ENCODE measurements at places on chromosomes 1 and 21.

- DNase-seq = no peak
Measured at GRCh38 chr1:218407630-218408029, 62.5 kb downstream of the TGFB2 start.

DNA sequence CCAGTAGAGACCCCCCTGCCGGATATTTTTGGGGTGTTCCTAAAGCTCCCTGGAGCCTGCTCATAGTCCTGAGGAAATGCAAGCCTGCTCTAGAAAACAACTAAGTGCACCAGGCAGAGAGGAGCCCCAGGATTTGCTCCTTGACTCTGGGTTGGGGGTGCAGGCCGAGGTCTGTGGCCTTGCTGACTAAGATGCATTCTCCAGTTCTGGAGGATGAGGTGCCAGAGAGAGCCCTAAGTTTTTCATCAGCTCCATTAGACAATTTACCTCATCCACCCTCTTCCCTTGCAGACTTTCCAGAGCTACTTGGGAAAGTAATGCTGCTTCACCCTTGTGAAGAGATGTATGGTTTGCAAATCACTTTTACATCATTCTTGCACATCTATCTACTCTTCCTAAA, 9.1 kb downstream of the TUFT1 start:
- DNase-seq = no peak

GRCh38 chr1:207988326-207989165, 77.6 kb upstream of the CD34 start:
- no peak for DNase-seq

DNA sequence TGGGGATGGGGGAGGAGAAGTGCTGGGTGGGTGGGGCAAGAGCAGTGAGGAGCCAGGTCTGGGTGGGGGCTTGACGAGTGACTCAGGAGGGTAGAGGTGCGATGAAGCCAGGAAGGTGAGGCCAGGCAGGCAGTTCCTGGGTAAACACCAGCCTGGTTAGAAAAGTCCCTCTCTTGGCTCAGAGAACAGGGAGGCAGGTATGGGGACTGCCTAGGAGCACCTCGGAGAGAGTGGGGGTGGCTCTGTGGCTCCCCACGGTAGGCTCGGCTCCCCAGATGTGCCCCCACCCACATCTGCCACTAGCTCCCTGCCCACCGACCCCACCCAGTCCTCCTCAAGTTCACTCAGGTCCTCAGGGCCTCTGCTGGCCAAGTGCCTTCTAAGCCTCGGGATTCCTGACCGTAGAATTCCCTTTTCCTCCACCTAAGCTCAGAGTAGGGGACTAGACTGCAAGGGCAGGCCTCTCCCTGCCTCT, 1.2 kb downstream of the HSPG2 start:
- no peak for DNase-seq

- no peak for DNase-seq
Measured at GRCh38 chr1:156883919-156884318, 9.6 kb upstream of the PEAR1 start.

DNA sequence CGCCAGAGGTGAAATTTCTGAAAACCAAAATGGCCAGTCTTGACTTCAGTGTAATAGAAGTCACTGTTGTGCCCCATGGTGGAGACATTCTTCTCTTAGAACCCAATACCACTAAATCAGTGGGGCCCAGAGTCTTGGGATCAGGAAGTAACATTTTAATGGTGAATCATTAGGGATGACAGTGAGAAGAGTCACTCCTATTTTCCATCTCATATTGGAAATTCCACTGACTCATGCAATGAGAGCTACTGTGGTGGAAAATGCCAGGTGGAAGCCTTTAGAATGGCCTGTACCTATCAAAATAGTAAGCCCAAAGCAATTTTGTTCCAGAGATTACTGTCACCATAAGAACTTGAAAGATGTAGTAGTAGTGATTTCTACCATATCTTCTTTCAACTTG, 20.6 kb upstream of the PPM1J start:
- no peak for DNase-seq

DNA sequence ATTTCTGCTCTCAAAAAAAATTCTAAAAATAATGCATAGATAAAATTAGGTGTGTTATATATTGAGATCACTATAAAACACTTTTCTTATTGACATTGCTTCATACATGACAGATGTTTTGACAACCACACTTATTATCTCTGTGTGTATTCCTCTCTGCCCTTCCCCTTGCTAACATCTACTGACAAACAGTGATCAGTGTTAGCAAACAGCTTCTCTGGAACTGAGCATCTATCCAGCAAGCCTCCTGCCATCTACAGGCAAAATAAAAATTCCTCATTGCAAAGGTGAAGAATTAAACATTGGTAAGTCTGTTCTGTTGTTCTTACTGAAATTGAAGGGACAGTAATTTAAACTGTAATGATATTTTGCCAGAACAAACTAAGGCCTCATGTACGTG, 2153.9 kb downstream of the NCAM2 start:
- no peak for DNase-seq

- no peak for DNase-seq
Measured at GRCh38 chr1:1603671-1604373, 3.9 kb upstream of the FNDC10 start.

- no peak for DNase-seq
Measured at GRCh38 chr1:38585971-38586370, 273.6 kb downstream of the RRAGC start.

- DNase-seq = no peak
Measured at GRCh38 chr1:33168556-33169289, 13.1 kb downstream of the TRIM62 start.

- DNase-seq = no peak
Measured at GRCh38 chr21:32306021-32306780, 7.5 kb downstream of the MRAP start.

DNA sequence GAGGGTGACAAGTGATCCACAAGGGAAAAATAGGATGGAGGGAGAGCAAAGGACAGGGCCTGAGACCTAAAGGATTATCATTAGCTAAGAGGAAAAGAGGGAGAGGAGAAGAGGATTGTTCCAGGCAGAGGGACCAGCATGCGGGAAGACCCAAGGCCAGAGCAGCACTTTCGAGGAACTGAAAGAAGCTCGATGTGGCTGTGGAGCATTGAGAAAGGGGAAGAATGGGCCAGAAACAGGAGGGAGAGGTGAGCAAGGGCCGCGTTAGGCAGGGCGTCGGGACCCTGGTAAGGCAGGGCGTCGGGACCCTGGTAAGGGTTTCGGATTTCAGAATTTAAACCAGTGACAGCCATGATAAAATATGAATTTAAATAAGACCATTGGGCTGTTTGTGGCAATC, 22.8 kb upstream of the CSF1 start:
- DNase-seq = no peak

DNA sequence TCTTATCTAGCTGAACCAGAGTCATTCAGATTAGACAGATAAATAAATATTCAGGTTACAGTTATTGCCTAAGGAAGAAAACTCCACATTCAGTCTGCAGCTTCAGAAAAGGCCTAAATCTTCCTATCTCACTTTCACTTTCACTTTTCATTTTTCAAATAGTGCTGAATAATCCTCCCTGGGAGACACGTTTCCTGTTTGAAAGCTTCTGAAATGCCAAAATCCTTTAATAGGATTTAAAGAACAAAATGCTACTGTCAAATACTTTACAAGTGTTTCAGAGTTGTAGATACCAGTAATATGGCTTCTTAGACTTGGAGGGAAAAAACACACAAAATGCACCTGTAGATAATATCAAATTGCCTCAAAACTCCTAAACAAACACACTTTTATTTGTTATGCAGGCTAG, 3.9 kb downstream of the PSMB2 start:
- DNase-seq = no peak

GRCh38 chr1:86704972-86705664, 742 bp downstream of the SH3GLB1 start:
- peak; percentile 26 for DNase-seq

DNA sequence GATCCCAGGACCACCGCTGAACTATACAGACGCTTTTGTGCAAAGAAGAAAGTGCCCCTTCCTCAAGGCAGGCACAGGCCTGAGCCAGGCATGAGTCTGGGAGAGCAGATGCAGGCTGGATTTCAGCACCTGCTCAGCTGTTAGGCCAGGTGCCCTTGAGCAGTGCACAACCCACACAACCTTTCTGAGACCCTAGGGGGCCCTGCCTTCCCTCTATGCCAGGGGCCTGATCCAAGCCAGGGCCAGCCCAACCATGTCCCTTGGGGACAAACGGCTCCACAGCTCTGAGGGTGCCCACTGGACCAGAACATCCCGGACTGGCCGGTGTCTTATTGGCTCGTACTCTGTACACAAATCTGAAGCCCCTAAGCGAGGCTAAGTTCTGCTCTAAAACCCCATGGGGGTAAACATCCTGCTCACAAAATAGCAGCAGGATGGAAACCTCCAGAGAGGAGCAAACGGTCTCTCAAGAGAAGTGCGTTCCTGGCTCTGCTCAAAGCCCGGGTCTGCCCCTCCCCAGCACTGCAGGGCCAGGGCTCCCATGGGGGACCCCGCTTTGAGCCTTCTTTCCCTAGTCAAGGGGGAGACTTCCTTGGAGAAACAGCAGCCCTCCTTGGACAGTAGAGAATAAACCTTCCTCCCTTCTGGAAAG, 275.1 kb downstream of the NPHP4 start:
- no peak for DNase-seq

DNA sequence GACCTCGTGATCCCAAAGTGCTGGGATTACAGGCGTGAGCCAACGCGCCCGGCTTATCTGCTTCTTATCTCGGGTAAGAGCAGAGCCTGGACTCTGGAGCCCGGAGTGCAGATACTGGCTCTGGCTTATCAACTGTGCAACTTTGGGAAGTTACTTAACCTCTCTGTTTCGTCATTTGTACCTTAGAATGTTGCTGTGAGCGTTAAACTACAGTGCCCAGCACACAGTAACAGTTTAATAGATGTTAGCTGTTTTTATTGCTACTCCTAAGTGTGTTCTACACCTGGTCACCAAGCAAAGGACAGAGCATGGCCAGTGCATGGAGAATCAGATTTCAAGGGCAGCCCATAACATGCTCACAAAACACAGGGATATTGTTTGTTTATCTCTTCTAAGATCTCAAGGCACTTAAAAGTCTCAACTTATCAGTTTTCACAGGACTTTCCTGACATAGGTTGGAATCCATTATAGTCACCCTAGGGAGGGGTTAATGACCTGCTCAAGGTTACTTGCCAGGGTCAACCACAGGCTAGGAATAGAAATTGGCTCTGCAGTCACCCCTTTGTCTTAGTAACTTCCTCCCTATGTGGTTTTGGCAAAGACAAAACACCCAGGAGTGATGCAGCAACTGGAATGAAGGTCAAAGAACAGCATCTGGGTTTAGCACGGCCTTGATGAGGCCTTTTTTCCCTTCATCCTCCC, 22.5 kb upstream of the SRP9 start:
- no peak for DNase-seq

DNA sequence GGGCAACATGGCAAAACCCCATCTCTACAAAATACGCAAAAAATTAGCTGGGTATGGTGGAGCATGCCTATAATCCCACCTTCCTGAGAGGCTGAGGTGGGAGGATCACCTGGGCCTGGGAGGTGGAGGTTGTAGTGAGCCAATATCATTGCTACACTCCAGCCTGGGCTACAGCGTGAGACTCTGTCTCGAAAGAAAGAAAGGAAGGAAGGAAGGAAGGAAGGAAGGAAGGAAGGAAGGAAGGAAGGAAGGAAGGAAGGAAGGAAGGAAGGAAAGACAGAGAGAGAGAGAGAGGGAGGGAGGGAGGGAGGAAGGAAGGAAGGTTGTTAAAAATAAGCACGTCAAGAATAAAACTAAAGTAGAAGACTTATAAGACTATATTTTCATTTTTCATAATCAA, 17.0 kb upstream of the ATP1A1 start:
- no peak for DNase-seq
